ENCODE measurements at places on chromosomes 12 and 14.

GRCh38 chr14:96249029-96249428, 7.0 kb upstream of the BDKRB1 start:
- no peak for DNase-seq

DNA sequence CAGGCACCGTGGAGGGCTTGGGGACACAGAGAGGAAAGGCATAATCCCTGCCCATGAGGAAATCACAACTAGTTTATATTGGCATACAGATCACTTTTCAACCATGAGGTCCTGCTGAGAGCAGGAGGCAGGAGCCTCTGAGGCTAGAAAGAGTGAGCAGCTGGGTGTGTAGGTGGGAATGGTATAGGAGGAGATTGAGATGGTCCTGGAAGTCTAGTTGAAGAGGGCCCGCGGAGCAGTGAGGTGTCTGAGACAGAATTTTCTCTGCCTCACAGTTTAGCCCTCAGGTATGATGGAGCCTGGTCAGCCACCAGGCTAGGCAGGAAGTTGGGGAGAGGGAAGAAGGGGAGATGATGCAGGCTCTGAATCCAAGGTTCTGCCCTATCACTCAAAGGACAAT, 54.7 kb upstream of the JDP2 start:
- no peak for DNase-seq

GRCh38 chr12:89983622-89984021, 275.0 kb upstream of the ATP2B1 start:
- no peak for DNase-seq

- no peak for DNase-seq
Observed at GRCh38 chr14:85634205-85634604, 104.3 kb downstream of the FLRT2 start.

GRCh38 chr12:122846622-122847515, 11.6 kb downstream of the HIP1R start:
- DNase-seq: no peak

GRCh38 chr14:92492258-92492657, 21.3 kb upstream of the RIN3 start:
- DNase-seq: no peak

DNA sequence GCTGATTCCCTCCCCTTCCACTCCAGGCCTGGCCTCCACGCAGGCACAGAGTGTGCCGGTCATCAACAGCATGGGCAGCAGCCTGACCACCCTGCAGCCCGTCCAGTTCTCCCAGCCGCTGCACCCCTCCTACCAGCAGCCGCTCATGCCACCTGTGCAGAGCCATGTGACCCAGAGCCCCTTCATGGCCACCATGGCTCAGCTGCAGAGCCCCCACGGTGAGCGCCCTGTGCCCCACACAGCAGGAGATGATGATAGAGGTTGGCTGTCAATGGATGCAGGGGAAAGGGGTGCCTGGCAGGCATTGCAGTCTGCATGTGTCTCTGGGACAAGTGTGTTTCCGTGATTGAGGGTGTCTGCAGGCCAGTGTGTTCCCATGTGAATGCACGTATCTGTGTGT, 18.8 kb downstream of the C12orf43 start:
- no peak for DNase-seq

- DNase-seq: no peak
Observed at GRCh38 chr12:121033625-121034349, 5.3 kb downstream of the OASL start.

DNA sequence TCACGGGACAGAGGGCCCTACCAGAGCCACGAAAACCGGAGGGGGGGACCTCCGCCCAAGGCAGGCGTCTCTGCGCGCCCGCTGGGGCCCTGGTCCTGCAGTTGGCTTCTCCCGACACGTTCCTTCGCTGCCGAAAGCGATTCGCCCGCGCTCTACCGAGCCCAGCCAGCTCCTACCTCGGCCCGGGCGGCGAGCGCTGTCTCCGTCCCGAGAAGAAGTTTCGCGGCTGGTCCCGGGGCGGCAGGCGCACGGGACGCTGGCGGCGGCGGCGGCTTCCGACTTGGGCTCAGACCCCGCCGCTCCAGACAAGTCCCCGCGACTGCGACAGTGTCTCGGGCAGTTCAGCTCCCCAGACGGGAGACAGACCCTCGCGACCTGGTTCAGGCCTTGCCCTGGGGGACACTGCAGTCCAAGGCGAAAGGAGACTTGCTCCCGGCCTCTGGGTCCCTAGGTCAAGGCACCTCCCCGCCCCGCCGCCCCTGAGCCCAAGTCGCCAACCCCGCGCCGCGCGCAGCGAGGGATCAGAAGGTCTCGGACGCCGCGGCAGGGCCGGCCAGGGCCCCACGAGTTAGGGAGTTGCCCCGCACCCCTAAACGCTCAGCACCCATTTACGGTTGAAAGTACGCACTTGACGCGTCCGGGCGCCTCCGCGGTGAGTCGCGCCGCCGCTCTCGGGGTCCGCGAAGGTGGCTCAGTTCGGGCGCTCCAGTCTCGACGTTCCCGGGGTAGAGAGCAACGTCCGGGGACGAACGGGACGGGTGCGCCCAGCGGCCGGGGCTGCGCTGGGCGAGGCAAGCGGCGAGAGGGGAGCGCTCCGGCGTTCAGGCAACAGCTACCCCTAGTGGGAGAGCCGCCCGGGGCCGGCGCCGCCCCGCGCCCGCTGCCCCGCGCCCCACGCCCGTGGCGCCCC, 1.4 kb upstream of the DIO3 start:
- DNase-seq: no peak

DNA sequence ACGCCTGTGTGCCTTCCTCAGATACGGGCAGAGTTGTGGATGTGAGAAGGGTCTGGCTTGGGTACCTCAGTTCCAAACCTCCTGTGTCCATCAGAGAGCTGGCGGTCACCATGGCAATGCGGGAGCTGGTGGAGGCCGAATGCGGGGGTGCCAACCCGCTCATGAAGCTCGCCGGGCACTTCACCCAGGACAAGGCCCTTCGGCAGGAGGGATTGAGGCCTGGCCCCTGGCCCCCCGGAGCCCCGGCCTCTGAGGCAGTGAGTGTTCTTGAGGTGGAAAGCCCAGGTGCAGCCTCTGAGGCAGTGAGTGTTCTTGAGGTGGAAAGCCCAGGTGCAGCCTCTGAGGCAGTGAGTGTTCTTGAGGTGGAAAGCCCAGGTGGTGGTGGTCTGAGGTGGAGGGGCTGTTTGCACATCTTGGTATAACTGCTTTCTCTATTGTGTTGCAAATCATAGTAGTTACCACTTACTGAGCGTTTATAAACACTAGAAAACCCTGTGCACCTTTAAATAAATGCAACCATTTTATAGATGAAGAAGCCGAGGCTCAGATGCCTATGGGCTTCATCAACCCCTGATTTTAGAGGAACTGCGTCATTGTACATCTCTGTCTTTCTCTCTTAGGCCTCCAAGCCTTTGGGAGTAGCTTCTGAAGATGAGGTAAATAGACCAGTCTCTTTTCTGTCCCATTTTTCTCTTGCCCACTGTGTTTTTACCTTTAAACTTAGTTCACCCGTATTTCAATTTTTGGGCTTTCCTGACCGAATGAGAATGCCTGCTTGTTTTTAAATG, 976 bp downstream of the PEX5 start:
- peak; percentile 56 for DNase-seq

- no peak for DNase-seq
Observed at GRCh38 chr14:85205875-85206274, 324.1 kb upstream of the FLRT2 start.

- no peak for DNase-seq
Observed at GRCh38 chr12:99343960-99344359, 303.6 kb upstream of the GARIN6 start.

GRCh38 chr14:23076785-23077408, 18.0 kb downstream of the ACIN1 start:
- no peak for DNase-seq

- peak; percentile 71 for DNase-seq
Observed at GRCh38 chr14:75427482-75428229, at the start of gene JDP2. JDP2 (plus strand) TSS chr14:75428022; CDS start chr14:75437921, 9,899 bp downstream.

DNA sequence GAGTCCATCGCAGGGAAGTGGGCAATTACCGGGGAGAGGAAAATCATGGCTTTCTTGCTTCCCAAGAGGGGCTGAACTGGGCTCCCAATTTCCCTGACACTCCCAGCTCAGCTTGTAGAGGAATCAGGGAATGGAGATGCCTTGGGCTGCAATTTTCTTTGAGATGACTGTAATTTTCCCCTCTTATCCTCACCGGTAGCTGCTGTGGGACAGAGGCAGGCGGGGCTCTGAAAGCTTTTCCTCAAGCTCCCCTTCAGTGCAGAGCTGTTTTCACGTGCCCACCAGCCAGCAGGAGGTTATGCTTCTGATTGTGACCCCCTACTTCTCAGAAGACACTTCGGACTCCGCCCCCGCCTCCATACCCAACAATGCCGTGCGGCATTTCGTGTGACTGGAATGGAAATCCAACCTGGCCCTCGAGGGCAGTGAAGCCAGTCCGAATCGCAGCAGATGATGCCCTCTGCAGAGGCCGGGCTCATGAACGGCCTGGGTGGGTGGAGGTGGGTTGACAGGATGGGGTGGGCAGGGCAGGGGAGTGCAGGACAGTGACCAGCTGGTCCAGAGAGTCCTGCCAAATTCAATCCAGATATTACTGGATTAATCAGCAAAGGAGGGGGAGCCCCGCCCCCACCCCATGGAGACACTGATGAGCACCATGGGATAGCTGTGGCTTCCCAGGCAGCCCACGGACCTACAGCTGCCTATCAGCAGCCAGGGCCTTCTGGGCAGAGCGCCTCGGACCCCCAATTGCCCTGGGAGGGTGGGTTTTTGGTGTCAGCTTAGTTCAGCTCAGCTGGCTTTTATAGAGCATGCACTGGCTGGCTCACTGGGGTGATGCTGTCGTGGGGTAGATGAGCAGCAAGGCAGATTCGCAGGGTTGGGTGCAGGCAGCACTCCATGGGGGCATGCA, 37.6 kb downstream of the RTL1 start:
- DNase-seq: no peak

GRCh38 chr12:111304642-111305071, 64.2 kb downstream of the PHETA1 start:
- no peak for DNase-seq

DNA sequence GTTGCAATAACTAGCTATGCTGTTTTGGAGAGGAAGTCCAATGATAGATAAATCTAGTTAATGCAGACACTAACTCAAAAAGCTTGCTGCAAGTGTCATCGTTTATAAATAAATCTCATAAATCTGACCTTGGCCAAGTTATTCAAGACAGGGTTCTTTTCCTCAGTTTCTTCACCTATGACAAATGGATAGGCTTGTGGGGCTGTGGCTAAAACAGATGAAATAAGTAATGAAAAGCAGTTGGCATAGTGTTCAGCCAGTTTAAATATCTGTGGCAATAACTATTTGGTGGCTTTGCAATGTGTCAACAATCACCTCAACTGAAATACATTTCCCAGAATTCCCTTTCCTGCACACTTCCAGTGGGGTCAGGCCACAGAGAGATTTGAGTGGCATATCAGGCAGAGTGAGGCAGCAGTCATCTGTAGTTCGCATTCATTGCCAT, 169.9 kb downstream of the DYRK2 start:
- DNase-seq: no peak

GRCh38 chr12:46304070-46304469, 35.2 kb upstream of the SLC38A1 start:
- DNase-seq: no peak

DNA sequence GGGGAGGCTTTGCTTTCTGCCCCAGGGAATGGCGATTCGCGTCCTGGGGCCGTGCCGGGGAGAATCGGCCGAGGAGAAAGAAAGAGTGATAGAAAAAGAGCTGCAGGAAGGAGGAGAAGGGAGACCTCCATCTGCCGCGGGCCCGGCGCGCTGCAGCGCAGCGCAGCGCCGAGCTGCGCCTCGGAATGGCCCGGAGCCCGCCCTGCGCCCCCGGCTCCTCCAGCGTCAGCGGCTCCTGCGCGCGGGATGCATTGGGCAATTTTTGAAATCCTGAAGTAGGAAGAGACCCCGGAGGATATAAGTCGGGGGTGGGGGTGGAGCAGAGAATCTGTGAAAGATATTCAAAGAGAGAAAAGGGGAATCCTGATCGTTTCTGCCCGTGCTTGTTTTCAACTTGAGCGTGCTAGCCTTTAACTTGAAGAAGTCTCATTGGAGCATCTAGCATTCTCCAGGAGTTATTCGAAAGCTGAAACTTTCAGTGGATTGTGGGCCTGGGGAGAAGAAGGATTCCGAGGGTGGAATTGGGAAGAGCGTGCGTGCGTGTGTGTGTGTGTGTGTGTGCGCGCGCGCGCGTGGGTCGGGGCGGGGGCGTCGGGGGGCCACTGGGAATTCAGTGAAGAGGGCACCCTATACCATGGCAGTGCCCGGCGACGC, 441 bp downstream of the PDE3A start:
- DNase-seq: peak; percentile 40

- DNase-seq: no peak
Observed at GRCh38 chr12:41250748-41251147, 62.6 kb downstream of the PDZRN4 start.

DNA sequence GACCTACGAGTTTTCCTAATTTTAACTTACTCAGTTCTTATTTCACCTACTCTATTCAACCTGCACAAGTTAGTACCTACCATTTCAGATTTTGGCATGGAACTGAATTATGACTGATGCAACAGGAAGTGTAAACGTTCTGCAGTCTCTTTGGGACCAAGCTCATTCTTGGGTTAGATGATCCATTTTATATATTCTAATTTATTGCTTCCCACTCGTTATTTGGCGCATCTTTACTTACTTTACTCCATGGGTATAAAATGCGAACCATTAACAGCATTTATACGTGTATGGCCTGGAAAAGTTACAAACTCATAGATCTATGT, 1.0 kb upstream of the EML1 start:
- no peak for DNase-seq

DNA sequence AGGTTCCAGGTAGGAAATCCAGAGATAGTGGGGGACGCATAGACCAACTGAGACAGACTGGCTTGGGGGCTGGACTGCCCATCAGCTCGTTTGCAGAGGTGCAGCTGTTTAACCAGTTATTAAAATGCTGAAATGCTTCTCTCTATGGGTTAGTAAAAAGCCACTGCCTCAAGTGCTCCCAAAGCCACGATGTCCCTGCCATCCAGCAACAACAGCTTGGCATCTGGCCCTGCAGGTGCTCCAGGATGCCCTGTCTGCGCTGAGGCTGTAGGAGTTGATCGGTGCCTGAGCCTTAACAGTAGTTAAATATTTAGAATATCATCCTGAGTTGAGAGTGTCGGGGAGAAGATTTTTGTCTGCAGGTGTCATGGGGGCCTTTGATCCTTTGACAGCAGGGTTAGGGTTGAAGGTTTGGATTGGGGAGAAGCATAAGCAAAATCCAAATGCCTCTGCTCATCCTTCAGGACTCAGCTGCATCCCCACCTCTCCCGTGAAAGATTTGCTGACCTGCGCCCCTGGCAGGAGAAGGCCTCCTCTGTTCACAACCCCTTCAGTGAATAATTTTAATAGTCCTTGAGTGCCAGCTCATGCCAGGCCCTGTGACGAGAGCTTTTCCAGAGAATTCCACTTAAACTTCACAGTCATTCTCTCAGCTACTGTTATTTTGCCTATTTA, 127.3 kb upstream of the PWP1 start:
- no peak for DNase-seq

- no peak for DNase-seq
Observed at GRCh38 chr12:5262450-5262849, 169.5 kb upstream of the NTF3 start.

- no peak for DNase-seq
Observed at GRCh38 chr12:46480316-46480715, 107.7 kb upstream of the SLC38A2 start.

DNA sequence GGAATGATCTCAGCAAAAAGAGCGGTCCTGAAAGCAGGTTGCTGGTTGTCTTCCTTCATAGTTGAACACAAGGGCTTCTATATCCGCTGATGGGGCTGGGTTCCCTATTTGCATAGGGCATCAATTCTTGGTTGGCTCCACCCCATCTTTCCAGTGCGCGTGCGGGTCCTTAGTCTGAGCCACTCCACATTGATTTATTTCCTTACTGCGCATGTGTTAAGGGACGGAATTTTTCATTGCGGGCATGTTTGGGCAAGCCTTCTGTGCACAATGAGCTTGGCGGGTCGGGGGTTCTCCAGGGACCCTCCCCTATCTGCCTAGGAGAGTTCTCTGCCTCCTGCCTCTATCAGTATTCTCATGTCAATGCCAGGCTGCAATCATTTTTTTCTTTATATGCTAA, 21.2 kb upstream of the DLGAP5 start:
- DNase-seq: no peak
